ENCODE measurements at places on chromosomes 2 and 18.

DNA sequence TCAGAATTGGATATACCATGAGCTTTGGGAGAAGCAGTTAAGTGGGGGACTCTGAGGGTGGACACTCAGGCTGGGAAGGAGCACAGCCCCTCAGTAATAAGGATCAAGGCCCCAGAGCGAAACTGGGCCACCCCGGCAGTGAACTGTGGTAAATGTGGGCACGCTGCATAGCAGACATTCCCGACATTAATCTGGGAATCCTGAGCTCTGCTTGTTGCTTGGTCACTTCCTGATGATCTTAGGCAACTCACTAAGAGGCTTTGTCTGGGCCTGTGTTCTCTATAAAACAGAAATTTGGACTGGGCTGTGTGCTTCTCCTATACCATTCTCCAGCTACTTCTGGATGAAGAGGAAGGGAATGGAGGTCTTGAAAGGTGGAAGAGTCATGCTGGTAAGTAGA lies 4.8 kb downstream of the TGFBRAP1 start:
- no peak for DNase-seq

- no peak for DNase-seq
Observed at GRCh38 chr2:45886171-45886663, 234.7 kb downstream of the PRKCE start.

DNA sequence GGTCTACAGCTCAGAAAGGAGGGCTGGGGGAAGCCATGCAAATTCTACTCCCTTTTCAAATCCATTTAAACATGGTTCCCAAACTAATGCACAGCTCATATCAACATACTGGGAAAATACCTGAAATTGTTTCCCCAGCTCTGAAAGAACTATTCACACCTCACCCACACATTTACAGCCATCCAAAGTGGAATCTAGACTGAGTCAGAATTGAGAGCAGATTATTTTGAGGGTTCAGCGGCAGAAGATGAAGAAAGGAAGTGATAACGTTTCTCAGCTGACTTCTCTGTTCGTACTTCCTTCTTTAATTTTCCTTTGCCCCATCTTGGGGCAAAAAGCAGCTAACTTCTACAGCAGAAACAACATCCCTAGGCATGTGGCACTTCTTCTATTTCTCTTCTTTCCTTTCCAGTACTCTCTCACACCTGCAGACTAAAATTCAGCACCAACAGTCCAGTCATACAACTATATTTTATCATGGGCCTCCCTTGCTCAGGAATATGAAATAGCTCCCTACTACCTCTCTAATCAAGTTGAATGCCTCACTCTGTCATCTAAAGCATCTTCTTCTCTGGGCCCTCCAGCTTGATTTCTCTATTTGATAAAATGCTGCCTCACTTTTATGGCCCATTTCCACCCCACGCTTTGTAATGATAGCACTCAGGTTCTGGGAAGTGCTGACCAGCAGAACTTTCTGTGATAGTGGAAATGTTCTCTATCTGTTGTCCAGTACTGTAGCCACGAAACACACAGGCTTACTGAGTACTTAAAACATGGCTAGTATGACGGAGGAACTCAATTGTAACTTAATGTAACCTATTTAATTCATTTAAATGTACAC lies 35.9 kb downstream of the ARHGAP25 start:
- no peak for DNase-seq

DNA sequence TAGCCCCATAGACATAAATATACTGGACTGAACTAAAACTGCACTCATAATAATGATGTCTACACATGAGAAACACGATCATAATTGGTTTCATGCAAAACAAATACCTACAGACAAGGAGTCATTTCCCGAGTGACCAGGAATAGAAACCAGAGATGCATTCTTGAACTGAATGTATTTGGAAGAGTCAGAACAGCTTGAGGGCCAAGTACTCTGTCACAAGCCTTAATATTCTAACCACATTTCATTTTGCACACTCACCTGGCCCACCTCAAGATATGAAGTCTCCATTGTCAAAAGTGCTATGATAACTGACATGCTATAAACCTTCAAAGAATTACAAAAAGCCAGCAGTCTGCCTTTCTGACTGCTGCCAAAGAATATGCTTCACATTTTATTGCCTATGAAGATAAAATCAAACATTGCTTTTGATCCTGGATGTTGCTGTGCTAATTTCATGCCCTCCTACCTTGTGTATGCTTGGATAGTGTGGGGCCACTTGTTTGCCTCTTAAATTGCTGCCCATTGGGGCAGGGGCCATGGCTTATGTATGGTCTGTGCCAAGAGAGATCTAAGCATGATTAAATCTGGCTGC lies 18.9 kb upstream of the ASAP2 start:
- DNase-seq: no peak

DNA sequence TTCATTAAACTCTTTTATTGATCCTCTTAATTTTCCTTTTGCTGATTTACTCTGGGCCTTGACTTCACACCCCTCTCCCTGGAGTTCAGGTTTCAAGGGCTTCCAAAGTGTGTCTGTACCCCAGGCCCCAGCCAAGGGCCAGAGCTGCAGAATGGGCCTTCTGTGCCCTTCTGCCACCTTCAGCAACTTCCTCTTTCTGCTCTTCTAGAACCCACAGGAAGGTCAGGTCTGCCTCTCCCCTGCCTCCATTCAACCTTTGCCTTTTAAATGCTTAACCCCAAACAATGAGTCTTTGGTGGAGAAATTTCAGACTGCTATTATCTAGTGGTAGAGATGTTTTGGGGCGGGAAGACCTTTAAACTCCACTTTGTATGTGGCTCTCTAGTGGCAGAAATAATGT lies 63.1 kb downstream of the TSN start:
- no peak for DNase-seq

DNA sequence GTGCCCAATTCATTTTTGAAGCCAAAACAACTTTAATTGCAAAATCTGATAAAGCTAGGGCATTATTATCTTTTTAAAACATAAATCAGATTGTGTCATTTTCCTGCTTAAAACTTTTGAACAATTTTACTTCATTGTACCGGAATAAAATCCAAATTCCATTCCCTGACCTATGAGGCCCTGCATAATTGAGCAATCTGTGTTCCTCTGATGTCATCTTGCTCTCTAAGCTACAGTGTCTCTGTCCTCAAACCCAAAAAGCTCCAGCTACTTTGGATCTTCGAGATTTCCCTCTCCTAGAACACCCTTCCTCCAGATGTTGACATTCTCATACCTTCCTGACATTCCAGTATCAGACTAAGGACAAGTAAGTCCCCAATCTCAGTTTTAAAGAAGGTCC lies 395.9 kb downstream of the LRATD1 start:
- DNase-seq: no peak

- peak; percentile 62 for DNase-seq
Observed at GRCh38 chr2:177229442-177230242, 17.0 kb downstream of the HNRNPA3 start.

GRCh38 chr2:10385933-10386773 lies 62.0 kb downstream of the ODC1 start:
- DNase-seq: no peak

GRCh38 chr18:13800505-13801259 lies 23.3 kb upstream of the MC5R start:
- DNase-seq: peak; percentile 77

- no peak for DNase-seq
Observed at GRCh38 chr2:185640588-185640987, 98.0 kb upstream of the FSIP2 start.

DNA sequence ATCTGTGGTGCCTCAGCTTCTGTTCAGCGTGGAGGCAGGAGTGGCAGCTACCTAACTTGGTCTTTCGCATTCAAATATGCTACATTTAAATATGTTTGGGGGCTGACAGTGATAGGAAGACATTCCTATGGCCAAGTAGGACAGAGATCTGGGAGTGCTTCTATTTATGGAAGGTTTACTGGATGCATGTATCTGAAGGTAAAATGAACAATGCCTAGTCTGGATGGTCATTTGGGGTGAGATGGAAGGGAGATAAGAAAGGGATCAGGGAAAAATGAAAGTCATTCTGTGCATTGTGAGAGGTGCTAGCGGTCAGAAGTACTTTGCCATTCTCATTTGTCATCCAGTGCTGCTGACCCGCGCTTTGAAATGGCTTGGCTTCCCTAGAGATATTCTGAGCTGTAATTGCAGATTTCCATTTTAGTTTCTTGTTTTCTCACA lies 300.9 kb upstream of the FBXO11 start:
- no peak for DNase-seq

- no peak for DNase-seq
Observed at GRCh38 chr2:241135737-241136136, 13.5 kb downstream of the PASK start.

DNA sequence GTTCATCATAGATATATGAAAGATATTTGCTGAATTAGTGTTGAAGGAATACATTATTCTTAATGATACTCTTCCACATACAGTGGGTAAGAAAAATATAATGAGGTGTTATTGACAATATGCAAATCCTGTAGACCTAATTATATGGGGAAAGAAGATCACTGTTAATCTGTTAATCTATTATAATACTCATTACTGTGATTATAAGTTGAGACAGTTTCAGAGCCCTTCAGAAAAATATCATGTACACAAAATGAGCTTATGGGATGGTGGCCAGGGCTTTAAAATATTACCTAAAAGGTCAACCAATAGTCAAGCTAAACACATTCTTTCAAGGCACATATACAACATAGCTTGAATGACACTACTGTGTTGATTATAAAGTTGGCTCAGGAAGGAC lies 163.5 kb downstream of the NOL4 start:
- DNase-seq: no peak

DNA sequence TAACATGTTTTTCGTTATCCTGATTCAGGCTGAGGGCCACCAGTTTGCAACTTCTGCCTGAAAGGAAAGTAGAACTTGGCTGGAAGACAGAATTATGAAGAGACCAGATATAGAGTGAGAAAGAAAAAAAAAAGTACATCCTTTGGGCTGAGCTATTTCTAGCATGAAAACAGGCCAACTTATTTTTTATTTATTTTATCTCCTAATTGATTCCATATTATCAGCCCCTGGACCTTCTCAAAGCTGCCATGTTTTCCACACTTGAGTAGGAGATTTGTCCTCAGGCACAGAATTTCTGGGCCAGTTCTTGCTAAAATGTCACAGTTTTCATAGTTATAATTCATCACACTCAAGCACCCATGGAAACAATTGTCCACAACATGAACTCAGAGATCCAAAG lies 586.8 kb upstream of the CNTNAP5 start:
- DNase-seq: no peak

DNA sequence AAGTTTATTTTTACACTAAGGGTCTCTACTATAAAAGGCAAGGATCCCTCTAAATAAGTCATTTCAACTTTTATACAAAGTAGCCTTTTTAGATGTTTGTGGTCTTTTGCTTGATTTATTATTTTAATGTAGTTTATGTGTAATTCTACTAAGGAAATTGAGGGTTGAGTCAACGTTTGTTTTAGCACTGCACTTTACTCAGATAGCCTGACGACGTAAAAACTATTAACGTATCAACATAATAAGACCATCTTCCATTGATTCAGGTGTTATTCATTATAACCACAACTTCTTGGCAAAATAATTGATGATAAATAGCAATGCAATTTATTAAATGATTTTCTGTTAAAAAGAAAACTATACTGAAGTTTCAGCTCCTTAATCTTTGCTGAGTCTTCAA lies 1103.6 kb upstream of the ACVR2A start:
- DNase-seq: no peak

- no peak for DNase-seq
Observed at GRCh38 chr2:143229411-143229810, 100.2 kb downstream of the ARHGAP15 start.

- no peak for DNase-seq
Observed at GRCh38 chr2:57402755-57403154, 643.9 kb upstream of the VRK2 start.

GRCh38 chr2:24892928-24893327 lies 27.1 kb downstream of the ADCY3 start:
- DNase-seq: no peak

DNA sequence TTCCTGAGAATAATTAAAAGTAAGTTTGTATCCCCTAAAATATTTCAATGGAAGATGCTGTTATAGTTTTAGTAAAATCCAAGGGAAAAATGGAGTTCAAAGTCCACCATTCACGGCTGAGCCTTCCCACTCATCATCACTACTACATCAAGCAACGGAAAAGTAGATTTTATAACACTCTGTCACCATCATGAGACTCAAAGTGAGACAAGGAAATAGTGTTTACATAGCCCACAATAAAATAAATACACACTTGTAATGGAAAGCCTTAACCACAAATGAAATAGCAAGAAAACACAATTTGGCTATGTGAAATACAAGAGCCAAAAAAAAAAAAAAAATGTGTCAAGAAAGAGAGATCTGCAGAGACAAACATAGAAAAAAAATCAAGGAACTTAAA lies 569.9 kb upstream of the REG3G start:
- DNase-seq: no peak

- DNase-seq: no peak
Observed at GRCh38 chr2:239778861-239779558, 246.1 kb downstream of the NDUFA10 start.

- DNase-seq: no peak
Observed at GRCh38 chr2:88184762-88185161, 14.6 kb downstream of the THNSL2 start.

GRCh38 chr2:31070339-31071125 lies 67.7 kb downstream of the GALNT14 start:
- no peak for DNase-seq

DNA sequence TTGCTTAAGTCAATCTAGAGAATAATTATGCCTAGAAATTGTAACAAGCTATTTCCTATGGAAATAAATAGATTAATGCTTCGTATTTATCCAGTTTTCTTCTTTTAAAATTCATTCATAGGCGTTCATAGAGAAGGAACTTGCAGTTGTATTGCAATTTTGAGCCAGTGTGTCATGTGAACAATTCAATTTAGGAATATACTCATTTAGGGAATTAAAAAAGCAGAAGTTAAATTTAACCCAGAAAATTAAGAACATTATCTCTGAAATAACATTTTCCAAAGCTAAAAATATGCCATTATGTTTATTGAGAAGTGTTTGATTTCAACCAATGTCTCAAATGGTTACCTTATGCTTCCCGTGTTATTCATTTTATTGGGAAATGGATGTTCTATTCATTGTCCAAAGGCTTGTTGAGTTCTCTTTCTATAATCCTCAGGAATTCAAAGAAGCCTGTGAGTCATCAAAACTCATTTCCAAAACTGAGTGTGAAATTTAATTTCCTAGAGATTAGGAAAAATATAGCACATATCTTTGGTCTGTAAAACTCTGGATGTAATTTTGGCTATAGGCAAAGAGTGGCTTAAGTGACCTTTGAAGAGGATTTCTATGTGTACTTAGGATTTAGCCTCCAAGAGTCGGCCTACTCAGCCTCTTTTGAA lies 99.7 kb downstream of the SLC8A1 start:
- DNase-seq: no peak

- DNase-seq: no peak
Observed at GRCh38 chr2:66696374-66696773, 261.4 kb downstream of the MEIS1 start.

Data from glutamatergic neuron (in vitro differentiated cells).